OCI-LY7 (cell line): ENCODE measurements at places on chromosomes 3 and 15. TPM values are rescaled to one million over a fixed set of nuclear protein-coding genes. Genes with fewer than 3 reads are reported as not detected.

DNA sequence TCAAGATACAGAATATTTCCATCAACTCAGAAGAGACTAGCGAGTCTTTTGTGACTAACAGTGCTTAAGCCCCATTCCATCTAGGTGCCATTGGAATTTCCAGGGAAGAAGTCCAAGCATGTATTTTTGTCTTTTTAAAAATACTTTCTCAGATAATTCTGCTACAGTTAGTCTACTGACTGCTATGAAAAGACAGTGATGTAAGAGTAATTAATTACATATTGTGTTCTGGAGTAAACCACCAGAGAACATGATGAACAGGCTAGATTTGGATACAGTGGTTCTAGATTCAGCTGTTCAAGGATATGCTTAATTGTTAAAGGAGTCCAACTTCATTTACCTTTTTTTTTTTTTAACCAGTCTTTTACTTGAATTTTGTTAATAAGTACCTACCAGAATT, 34.8 kb upstream of the PAK6 start:
- DNase-seq: no peak

GRCh38 chr3:29255854-29256696, 24.8 kb upstream of the RBMS3 start:
- DNase-seq: no peak

- DNase-seq: no peak
Measured at GRCh38 chr3:30081904-30082303, 524.5 kb upstream of the TGFBR2 start.

DNA sequence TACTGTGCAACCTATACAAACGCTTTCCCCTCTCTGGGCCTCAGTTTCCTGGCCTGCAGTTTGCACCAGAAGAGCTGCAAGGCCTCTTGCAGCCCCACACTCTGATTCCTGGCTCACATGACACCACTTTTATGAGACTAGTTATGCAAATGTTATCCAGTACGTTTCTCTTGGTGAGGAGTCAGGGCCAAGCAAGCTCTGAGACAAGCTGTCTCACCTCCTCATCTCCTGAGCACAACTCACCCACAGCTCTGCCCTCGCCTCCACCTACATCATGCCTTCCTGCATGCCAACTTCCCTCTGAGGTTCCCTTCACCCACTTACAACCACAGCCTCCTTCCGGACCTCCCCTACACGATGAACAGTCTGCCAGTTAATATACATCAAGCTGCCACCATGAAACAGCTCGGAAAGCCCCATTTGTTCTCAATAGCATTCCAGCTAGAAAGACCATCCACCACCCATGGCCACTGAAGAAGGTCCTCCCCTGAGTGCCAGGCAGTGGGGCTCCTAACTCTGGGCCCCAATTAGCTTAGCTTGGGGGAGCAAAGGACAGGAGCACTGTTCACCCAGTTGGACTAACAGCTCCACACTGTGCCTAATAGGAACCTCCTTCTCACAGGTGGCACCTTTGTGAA, 25.0 kb downstream of the CRYGS start:
- DNase-seq: peak; percentile 41

GRCh38 chr3:31572236-31573004, 39.7 kb downstream of the STT3B start:
- peak; percentile 33 for DNase-seq

DNA sequence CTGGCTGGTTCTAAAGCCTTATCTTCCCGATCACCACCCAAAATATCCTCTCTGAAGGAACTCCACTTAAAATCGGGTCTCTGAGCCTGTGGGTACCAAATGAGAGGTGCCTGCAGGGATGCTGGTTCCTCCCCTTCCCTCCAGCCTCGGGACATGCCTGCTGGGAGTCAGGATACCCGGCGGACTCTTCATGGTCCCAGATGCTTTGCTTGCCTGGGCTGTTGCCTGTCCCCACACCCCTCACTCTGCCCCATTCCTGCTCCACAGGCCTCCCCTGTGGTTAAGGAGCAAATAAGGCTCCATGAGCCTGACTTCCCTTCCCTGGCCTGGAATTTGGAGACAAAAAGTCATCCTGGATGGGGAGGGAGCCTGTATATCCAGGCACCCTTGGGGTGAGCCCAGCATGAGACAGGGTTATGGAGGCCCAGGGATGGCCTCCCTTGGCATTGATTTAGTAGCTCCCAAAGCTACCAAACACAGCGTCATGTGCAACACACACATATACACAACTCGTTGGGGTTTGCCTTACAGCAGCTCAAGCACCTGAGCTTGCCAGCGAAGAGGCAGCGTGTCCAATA, 12.3 kb upstream of the CORO2B start:
- DNase-seq: no peak

DNA sequence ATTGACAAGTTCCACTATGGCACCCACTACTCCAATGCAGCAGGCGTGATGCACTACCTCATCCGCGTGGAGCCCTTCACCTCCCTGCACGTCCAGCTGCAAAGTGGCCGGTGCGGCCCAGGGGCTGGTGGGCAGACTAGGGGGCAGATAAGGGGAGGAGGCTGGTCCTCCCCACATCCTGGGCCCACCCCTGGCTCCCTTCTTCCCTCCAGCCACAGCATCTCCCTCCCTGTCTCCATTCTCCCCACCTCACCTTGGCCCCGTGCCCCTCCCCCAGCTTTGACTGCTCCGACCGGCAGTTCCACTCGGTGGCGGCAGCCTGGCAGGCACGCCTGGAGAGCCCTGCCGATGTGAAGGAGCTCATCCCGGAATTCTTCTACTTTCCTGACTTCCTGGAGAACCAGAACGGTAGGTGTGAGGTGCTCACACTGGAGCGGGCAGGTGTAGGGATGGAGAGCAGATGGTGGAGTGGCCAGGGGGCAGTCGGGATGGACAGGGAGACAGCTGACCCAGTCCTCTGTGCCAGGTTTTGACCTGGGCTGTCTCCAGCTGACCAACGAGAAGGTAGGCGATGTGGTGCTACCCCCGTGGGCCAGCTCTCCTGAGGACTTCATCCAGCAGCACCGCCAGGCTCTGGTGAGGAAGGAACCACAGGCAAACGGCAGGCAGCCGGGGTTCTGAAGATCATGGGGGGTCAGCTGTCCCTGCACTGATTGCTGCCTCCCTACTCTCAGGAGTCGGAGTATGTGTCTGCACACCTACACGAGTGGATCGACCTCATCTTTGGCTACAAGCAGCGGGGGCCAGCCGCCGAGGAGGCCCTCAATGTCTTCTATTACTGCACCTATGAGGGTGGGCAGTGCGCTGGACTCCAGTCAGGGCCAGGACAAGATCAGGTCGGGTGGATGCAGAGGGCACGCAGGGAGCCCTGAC, 26.0 kb downstream of the NBEAL2 start:
- DNase-seq: no peak

DNA sequence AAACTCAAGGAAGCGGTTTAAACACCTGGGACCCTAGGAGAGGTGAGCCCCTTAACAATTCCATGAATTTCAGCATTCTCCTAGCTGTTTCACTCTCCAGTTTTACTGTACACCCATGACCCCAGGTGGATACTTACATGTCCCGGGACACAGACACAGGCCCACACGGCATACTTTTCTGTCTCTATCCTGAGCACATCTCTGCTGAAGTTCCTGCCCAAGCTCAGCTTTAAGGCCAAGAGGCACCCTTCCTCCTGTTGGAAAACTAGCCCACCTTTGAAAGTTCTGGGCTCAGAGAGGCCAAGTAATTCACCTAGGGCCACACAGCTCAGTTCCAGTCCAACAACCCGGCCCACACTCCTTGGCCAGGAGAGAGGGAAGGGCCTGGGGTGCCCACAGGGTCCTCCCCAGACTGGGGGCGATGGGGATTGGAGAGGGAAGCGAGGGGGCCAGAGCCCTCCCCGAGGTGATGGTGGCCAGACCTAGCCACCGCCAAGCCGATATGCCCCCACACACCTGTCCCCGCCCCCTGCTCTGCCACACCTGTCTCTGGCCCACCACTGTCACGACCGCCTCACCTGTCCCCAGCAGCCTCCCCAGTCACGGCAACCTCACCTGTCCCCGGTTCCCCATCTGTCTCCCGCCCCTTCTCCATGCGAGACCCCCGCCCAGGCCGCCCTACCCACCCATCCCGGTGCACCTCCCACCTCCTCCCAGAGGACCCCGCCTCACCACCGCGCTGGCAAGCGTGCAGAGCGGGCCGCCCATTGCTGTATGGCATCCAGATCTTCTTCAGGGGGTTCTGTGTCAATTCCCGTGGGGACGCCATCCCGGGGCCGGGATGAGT, 431 bp downstream of the PFKFB4 start:
- no peak for DNase-seq

GRCh38 chr3:128946411-128946810, 47.5 kb downstream of the CFAP92 start:
- DNase-seq: no peak

GRCh38 chr3:187256051-187256616, 35.4 kb downstream of the MASP1 start:
- no peak for DNase-seq

- no peak for DNase-seq
Measured at GRCh38 chr3:82128271-82128670, 366.8 kb upstream of the GBE1 start.

- DNase-seq: no peak
Measured at GRCh38 chr3:186187401-186188275, 78.7 kb upstream of the ETV5 start.

GRCh38 chr15:44289259-44289790, 806 bp downstream of the GOLM2 start:
- DNase-seq: peak; percentile 23

- DNase-seq: no peak
Measured at GRCh38 chr3:57956119-57956832, 51.9 kb upstream of the FLNB start.

DNA sequence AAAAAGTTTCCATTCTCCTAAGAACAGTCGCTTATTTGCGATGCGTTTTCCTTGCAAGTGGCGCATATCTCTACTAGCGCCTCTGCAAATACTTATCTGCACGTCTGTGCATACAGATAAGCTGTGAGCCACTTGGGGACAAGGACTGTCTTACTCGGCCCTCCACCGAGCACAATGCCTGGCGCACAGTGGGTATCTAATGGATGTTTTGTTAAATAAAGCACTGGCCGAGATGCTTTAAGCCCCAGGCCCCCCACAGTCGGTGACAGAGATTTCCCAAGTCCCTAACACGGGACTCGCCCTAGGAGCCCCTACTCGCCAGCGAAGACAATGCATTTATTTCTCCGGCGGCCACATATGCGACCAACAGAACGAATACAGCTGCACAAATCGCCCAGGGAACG, 503 bp downstream of the HLTF start:
- peak; percentile 55 for DNase-seq

GRCh38 chr3:18752273-18752934, 327.3 kb upstream of the SATB1 start:
- DNase-seq: no peak

DNA sequence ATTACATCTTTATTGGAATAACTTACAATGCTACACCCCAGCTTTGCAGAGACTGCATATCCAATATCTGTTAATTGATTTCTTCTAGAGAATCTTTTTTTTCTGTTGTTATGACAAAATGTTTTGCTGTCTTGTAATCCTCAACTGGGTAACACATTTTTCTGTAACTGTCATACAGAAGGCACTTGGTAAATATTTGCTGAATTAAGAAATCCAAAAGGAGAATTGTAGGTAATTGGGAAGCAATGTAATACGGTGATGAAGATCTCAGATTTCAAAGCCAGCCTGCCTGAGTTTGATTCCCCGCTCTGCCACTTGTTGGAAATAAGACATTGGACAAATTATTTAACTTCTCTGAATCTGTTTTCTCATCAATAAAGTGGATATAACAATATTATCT, 169.1 kb downstream of the WDR72 start:
- DNase-seq: no peak

GRCh38 chr3:52437326-52438103, 7.4 kb downstream of the SEMA3G start:
- DNase-seq: no peak

- no peak for DNase-seq
Measured at GRCh38 chr3:169822983-169823382, 10.3 kb upstream of the LRRC34 start.

DNA sequence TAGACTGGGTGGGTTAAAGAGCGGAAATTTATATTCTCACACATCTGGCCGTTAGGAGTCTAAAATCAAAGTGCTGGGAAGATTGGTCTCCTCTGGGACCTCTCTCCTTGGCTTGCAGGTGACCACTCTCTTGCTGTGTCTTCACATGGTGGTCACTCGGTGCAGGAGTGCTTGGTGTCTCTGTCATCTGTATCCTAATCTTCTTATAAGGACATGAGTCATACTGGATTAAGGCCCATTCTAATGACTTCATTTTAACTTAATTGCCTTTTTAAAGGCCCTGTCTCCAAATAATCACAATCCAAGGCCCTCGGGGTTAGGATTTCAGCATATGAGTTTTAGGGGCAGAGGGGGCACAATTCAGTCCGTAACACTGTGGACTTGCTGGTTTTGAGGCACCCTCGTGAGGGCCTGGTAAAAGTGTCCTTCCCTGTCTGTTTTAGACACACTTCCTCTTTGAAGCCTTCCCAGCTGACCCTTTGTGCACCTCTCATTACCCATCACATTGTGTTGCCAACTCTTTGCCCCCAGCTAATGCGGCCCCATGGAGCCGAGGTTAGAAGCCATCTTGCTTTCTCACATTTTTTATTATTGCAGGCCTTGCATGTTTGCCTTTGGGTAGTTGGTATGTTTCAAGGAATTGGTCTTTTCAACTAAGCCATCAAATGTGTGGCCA, 3.2 kb downstream of the XYLB start:
- no peak for DNase-seq

DNA sequence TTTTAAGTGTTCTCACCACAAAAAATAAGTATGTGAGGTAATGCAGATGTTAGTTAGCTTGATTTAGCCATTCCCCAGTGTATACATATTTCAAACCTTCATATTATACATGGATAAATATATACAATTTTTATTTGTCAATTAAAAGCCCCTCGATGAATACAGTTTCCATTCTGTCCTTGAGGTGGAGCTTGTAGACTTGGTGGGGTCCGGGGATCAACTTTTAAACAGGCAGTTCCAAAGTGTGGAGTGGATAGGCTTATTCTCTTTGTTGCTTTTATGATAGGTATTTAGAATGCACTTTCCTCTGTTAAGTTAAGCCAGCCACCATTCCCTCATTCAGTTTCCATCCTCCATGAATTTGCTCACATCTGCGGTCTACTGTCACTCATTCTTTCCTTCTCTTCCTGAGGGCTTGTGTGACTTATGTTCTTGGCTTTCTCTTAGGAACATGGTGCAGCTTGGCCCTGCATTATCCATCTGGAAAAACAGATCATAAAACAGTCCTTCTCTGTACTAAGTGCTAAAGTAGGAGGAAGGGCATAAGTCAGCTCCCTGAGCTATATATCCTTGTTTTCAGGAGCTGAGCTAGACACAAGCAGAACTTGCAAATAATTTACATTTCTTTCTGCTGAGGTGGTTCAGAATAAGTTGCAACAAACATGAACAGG, 149.1 kb downstream of the NFKBIZ start:
- peak; percentile 24 for DNase-seq

Gene GOLGA6L10
- 0.39 and 0.49 TPM in 2 replicates for total RNA-seq

Gene PRSS50
- total RNA-seq: not detected in 2 replicates

Gene ACKR4
- total RNA-seq: 2.5 and 3.8 TPM in 2 replicates

Gene GATA2
- total RNA-seq: not detected in 2 replicates

Gene TICRR
- total RNA-seq: 42.6 and 44.4 TPM in 2 replicates

Gene ITIH1
- total RNA-seq: not detected in 2 replicates

Gene RGMA
- total RNA-seq: not detected in 2 replicates

Gene SYNM
- 0.08 TPM in 1 of 2 replicates, not detected in the other for total RNA-seq
